Fibroblast of gingiva (primary cell): ENCODE measurements at places on chromosomes 7 and 10.

DNA sequence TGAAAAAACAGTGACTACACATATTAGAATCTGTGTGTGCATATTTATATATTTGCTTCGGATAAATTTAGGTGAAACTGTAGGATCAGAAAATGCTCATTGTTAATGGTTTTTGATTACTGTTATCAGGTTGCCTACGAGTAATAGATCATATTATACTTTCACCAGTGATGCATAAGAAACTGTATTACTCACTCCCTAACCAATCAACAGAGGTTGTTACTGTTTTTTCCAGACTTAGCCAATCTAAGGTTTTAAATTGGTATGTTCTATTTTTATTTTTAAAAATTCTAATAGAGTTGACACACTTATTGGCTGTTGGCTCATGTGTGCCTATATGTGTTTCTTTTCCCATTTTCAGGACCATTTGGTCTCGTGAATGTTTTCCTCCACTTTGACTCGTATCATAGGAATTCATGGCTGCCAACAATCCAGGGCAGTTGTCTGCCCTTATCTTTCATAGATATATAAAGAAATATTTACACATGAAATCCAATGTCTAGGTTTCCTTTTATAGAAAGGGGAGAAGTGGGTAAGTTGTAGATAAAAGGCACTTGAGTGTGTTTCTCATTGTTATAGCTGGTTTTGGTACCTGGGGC lies 59.2 kb downstream of the ANLN start:
- peak; percentile 29 for DNase-seq

DNA sequence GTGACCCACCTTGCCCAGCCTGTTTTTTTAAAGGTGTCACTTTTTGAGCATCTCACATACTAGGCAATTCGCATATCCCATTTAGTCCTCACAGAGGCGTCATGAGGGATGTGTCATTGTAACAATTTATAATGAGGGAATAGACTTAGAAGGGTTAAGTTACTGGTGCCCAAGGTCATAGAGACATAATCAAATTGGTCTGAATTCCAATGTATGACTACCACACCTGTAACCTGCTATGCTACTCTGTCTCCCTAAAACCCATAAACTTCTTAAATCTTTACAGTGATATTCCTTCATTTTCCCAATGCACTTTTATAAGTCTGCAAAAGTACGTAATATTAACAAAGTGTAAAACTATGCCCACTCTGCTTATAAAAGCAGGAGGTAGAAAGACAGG lies 7.1 kb downstream of the ZMYND11 start:
- DNase-seq, result no peak

DNA sequence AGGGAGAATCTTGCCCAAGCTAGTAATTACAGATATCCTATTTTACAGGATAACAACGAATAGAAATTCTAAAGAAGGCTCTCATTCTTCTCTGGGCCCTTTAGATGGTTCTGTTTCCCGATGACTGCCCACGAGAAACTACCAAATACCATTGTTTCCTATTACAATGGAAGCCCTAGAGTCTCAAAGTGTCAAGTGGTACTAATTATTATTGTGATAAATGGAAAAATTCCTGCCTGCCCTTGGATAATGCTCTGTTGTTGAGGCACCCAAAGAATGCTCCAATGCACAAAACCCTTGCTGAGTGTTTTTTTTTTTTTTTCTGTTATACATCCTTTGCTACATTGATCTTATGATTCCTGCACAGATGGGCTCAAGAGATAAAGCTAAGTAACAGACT lies 504.5 kb downstream of the XPNPEP1 start:
- no peak for DNase-seq

- peak; percentile 60 for DNase-seq
Observed at GRCh38 chr7:64463636-64464375, 99.1 kb downstream of the ZNF680 start.

GRCh38 chr7:46391231-46392201 lies 470.4 kb upstream of the IGFBP3 start:
- no peak for DNase-seq

DNA sequence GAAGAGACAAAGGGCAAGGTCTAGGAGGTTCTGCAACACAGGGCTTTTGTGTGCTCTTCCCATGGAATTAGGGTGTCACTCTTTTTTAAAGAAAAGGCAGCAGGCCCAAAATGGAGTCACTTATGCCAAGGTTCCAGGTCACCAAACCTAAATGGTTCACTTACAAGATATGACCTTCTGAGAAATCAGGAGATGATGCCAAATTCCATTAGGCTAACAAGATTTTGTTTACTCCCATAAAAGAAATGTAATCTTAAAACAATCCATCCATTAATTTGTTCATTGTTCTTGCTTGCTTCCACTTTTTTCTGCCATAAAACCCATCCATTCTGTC lies 158.1 kb downstream of the SNX13 start:
- no peak for DNase-seq

DNA sequence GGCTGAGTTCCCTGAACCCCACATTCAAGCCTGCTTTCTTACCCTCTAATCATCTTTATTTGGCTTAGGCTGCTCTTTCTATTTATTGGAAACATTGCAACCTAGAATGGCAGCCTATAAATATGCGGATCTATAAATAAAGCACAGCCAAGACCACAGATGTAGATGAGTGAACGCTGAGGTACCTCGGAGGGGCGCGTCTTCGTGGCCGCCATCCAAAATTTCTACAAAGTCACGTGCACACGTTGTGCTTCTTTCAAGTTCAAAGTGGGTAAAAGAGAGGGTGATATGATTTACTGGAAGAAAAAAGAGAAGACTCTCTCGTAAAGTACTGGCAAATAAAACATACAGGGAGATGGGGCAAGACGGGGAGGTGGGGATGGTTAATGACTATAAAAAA lies 132.6 kb upstream of the RSU1 start:
- no peak for DNase-seq

DNA sequence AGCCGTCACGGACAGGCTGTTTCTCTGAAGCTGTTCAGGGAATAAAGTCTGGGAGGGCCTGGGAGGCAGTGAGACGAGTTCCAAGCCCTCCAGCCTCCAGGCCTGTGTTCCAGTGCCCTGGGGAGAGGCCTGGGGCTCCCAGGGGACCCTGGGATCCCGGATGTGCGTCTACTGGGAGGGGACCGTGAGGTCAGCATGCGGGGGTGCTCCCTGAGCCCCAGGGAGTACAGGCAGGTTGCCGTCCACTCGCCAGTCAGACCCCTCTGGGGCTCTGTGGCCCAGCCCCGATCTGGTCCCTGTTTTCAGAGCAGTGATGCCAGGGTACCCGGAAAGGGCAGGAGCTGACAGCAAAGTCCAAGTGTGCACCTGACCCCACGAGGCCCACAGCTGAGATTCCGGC lies 80.9 kb upstream of the DNAAF5 start:
- no peak for DNase-seq

GRCh38 chr7:155763691-155764437 lies 48.4 kb downstream of the SHH start:
- DNase-seq, result no peak

GRCh38 chr10:49625411-49625810 lies 11.6 kb downstream of the CHAT start:
- no peak for DNase-seq

DNA sequence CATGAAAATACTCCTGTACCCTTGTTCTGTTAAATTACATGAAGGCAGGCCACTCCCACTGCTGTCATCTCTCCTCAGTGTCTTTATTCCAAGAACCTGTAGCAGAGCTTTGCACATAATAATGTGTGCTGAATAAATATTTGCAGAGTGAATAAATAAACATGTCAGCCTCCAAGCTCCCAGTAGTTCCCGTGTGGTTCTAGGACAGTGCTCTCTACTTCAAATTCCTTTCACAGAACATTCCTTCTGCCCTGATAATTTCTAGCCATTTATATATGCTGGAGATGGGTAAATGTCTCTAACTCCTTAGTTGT lies 20.3 kb upstream of the HYAL4 start:
- DNase-seq, result no peak

- DNase-seq, result peak; percentile 84
Observed at GRCh38 chr10:79407811-79408795, 37.3 kb downstream of the ZCCHC24 start.

- DNase-seq, result peak; percentile 20
Observed at GRCh38 chr7:112192236-112193154, 13.7 kb downstream of the DOCK4 start.

DNA sequence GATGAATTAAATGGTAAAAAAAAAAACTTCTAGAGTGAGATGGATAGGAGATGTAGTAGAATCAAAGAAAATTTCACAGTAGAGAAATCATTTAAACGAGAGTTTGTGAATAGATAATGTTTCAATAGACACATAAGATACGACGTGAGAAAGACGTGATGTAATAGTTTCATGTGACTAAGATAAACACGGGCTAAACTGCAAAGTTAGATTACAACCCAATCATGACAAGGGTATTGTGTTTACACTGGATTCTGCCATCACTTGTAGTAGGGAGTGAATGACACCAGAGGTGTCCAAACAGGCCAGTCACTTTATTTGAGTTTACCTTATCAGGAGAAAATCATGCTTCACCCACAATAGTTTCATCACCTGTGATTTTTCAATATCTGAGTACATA lies 21.6 kb downstream of the SEMA3D start:
- no peak for DNase-seq
